ENCODE measurements at places on chromosomes 3 and 15. TPM values are rescaled to one million over a fixed set of nuclear protein-coding genes. Genes with fewer than 3 reads are reported as not detected.

The IL12A gene
- total RNA-seq = not detected

The WNT5A gene
- not detected for total RNA-seq

The CPN2 gene
- total RNA-seq = not detected

The FOXL2 gene
- not detected for total RNA-seq

The ACTC1 gene
- total RNA-seq = not detected

The GABRG3 gene
- not detected for total RNA-seq

The SPSB4 gene
- not detected for total RNA-seq

The HCN4 gene
- total RNA-seq = not detected

The CLSTN2 gene
- not detected for total RNA-seq

The DHX30 gene
- 72.8 TPM for total RNA-seq

The CCDC66 gene
- 26.2 TPM for total RNA-seq

The DBR1 gene
- 21.8 TPM for total RNA-seq

The ZNF609 gene
- 40.5 TPM for total RNA-seq

The CX3CR1 gene
- 0.95 TPM for total RNA-seq

The TMEM44 gene
- 9.9 TPM for total RNA-seq

The MNS1 gene
- total RNA-seq = 0.47 TPM

The MORC1 gene
- total RNA-seq = not detected

The STRA6 gene
- not detected for total RNA-seq

The PIGBOS1 gene
- total RNA-seq = 8.9 TPM

The MME gene
- not detected for total RNA-seq

The INKA1 gene
- 1.3 TPM for total RNA-seq

The ARL14 gene
- total RNA-seq = not detected

The RPP25 gene
- total RNA-seq = 7.2 TPM

The APOD gene
- total RNA-seq = not detected

The RPSA gene
- total RNA-seq = 1,654 TPM

The MDFIC2 gene
- total RNA-seq = not detected

The C3orf49 gene
- total RNA-seq = not detected

The CAMKV gene
- not detected for total RNA-seq

The OCA2 gene
- total RNA-seq = not detected

The HDGFL3 gene
- 79.7 TPM for total RNA-seq

The ROBO2 gene
- total RNA-seq = not detected

The INSYN1 gene
- not detected for total RNA-seq

The CILP gene
- 0.05 TPM for total RNA-seq

The LRRC31 gene
- total RNA-seq = not detected

The TUBGCP5 gene
- 25.3 TPM for total RNA-seq

The PRKCI gene
- 19.5 TPM for total RNA-seq

The SYNPR gene
- not detected for total RNA-seq

The EPM2AIP1 gene
- 18.4 TPM for total RNA-seq

The LIPH gene
- total RNA-seq = not detected

The CFAP91 gene
- not detected for total RNA-seq

The FILIP1L gene
- total RNA-seq = 1.7 TPM

The KNG1 gene
- not detected for total RNA-seq

The COL6A5 gene
- not detected for total RNA-seq

The C3orf18 gene
- total RNA-seq = 58.5 TPM

The PPARG gene
- total RNA-seq = not detected

The SMAD3 gene
- 27.1 TPM for total RNA-seq

The PCYT1A gene
- total RNA-seq = 57.3 TPM

The CKMT1B gene
- not detected for total RNA-seq

The GOLGA8H gene
- not detected for total RNA-seq

The ANKRD34C gene
- total RNA-seq = not detected

The IQCH gene
- total RNA-seq = 2.2 TPM

The COMMD4 gene
- 103 TPM for total RNA-seq

The TMEM42 gene
- 8.4 TPM for total RNA-seq

The CPB1 gene
- total RNA-seq = not detected

The PTH1R gene
- not detected for total RNA-seq

The CCNL1 gene
- total RNA-seq = 257 TPM

The FEM1B gene
- total RNA-seq = 45.1 TPM

The THRB gene
- total RNA-seq = not detected
